ENCODE measurements at places on chromosomes 4 and X.

DNA sequence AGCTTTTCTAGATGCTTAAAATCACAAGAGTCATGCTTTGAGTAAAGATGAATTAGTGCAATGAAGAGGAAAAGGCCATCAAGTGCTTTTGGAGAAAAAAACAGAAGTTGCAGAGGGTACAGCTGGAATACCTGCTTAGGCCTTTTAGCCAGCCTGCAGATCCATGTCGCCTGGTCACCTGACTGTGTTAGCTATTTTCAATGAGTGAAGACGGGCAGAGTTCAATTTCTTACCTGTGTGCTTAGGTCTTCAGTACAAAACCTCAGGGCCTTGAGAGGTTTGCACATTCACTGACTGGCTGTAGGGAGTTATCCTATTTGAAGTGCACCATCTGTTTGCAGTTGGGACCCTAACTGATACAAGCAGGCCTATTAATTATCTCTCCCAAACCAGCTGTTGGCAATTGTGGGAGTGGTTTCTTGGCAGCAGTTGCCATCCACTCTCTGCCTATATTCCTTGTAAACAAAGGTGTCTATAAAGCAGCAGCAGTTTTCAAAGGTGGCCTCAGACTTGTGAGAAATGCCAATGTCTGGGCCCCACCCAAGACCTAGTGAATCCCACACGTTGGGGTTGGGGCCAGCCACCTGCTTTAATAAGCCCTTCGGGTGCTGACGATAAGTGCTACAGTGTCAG is 16.3 kb upstream of the FAT1 start:
- DNase-seq = no peak

DNA sequence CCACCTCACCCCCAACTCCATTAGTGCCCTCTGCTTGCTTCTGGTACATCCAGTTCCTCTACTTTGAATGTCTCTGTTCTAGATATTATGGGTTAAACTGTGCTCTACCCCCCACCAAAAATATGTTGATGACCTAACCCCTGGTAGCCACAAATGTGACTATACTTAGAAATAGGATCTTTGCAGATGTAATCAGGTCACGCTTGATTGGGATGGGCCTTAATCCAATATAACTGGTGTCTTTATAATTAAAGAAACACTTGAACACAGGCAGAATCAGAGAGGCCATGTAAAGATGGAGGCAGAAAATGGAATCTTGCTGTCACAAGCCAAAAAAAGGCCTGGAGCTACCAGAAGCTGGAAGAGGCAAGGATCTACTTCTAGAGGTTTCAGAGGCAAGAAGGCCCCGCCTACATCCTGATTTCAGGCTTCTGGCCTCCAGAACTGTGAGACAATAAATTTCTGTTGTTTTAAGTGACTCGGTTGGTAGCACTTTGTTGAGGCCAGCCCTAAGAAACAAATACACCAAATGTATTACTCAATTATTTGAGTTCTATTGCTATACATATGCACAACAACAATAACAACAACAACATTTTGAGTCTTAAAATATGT is 220.0 kb downstream of the PPP3CA start:
- DNase-seq = no peak

DNA sequence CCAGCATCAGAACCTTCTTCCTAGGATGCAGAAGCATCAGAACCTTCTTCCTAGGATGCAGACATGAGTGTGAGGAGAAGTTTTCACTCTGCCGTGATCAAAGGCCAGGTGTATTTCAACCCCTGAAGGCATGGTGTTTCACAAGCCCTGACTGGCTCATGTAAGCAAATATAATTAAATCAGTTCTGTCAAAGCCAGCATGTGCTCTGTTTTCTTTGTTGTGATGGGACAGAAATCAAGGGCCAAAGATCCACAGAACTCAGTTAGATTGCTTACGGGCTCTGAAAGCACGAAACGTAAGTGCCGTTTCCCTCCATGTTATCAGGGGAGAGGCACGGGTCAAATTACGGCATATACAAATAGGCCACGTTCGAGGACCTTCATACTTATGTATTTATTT is 32.0 kb upstream of the CLDN24 start:
- DNase-seq = no peak

GRCh38 chr4:146112389-146112788 is 63.1 kb upstream of the LSM6 start:
- DNase-seq = no peak

GRCh38 chr4:2077537-2078460 is 18.7 kb downstream of the NAT8L start:
- no peak for DNase-seq

GRCh38 chr4:179583221-179583620 is 2141.0 kb upstream of the AGA start:
- DNase-seq = no peak

GRCh38 chr4:163171590-163171989 is 4.9 kb upstream of the NAF1 start:
- no peak for DNase-seq

GRCh38 chrX:71178908-71179307 is 34.3 kb downstream of the NLGN3 start:
- peak; percentile 66 for DNase-seq

- DNase-seq = no peak
Measured at GRCh38 chr4:102734591-102735385, 26.0 kb downstream of the MANBA start.

DNA sequence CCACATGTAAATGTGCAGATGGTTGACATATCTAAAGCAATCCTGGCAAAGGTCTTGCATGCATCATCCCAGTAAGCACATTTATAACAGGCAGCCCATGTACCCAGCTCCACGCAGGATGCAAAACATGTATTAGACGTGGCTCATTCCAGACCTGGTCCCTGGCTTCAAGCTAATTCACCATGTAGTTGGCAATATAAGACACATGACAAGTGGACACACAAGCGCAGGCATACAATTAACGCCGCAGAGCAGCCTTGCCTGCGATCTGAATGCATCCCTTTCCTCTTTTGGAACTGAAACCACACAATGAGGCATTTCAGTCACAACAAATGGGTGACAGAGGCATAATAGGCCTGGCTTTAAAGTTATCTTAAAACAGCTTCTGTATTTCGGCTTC is 114.5 kb upstream of the TRIM2 start:
- DNase-seq = no peak

DNA sequence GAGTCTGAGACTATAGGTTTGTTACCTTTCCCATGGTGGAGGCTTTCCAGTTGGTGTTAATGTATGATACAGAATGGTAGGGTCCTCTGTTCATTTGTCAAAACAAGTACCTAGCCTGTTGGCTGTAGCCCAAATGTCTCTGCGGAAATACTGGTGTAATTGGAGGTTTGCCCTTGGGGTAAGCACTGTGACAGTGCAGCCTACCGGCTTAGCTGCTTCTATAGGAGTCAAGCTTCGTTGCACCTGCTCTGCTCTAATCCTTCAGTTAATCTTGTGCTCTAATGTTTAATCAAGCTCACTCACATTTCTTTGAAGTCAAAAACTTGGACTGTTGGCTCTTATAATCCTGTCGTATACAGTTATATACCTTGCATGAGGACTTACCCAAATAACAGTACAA is 203.4 kb downstream of the CCNG2 start:
- no peak for DNase-seq

GRCh38 chr4:108465886-108466500 is 154.4 kb upstream of the RPL34 start:
- DNase-seq = no peak

- DNase-seq = no peak
Measured at GRCh38 chrX:110331444-110332030, 13.7 kb upstream of the AMMECR1 start.

DNA sequence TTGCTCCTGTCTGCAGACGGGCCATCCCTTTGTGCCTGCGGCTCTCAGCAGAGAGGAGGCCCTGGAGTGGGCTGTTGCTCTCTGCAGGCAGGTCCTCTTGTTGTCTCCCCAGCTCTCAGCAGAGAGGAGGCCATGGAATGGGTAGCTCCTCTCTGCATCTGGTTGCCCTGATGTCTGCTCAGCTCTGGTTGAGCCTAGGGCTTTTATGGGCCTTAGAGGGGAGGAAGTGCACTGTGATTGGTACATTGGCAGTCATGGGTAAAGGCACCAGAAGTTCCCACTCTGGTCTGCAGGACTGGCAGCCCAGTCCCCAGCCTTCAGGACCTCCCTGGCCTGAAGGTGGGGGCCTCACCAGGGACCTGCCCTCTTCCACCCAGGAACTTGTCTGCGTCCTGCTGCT is 21.5 kb downstream of the SPON2 start:
- DNase-seq = no peak

- DNase-seq = no peak
Measured at GRCh38 chr4:124873361-124874171, 161.0 kb upstream of the ANKRD50 start.

DNA sequence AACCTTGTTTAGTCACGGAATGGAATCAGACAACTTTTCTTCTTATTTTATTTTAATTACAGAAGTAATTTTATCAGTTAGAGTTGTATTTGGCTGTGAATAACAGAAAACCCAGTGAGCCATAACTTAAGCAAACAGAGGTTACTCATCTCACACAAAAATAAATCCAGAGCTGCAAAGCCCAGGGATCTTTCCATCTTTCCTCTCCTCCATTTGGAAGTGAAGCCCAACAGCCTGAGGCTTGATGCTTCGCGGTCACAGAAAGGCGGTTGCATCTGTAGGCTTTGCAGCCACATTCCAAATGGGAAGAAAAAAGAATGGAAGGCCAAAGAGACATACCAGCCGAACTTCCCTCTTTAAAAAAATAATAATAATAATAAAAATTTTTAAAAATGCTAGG is 22.6 kb downstream of the CHRNA9 start:
- DNase-seq = no peak

DNA sequence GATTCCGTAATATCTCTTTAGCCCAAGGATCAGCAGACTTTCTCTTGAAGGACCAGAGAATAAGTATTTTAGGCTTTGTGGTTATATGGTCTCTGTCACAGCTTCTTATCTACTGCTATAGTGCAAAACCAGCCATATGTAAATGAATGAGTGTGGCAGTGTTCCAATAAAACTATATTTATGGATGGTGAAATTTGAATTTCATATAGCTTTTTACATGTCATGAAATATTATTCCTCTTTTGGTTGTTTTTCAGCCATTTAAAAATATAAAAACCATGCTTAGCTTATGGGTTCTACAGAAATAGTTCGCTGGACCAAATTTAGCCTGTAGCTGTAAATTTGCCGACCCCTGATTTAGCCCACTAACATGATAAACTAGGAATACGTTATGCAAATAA is 18.0 kb upstream of the MSMO1 start:
- DNase-seq = no peak

- no peak for DNase-seq
Measured at GRCh38 chrX:115192244-115192700, 3.1 kb downstream of the RBMXL3 start.

- no peak for DNase-seq
Measured at GRCh38 chr4:168374772-168375523, 56.4 kb upstream of the DDX60 start.

DNA sequence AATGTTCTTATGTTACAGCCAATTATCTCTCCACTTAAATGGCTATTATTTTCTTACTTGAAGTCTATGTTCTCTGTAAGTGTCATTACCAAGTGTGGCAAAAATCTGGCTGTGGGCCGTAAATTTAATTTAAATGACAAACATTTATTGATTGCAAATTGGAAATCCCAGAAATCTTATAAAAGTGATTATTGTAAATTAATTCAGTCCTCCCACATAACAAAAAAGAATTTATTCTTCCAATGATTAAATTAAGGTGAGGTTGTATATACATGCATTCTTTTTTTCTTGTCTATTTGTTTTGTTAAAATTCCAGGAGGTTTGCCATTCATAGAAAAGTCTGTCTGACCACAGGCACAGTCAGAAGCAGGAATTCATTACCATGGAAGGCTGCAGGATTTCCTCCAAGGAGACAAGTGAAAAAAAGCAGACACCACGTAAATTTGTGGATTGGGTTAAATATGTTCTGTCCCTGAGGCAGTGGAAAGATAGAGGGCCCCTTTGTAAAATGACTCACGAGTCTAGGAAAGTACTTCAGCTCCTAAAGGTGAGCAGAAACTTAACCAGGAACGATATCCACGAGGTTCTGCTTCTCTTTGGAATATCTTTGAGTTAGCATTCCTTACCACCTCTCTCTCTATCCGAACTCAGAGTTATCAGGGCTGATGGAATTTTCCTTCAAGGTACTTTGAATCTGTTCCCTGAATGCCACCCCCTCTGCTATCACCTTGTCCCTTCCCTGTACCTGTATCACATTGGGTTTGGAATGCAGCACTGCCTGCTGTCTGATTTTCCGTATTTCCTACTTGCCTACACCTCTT is 10.7 kb downstream of the PPARGC1A start:
- peak; percentile 72 for DNase-seq

GRCh38 chr4:146382194-146382593 is 139.5 kb downstream of the SLC10A7 start:
- no peak for DNase-seq

All from fibroblast of upper back skin (primary cell).